ENCODE measurements at places on chromosomes 12 and 14.

- no peak for DNase-seq
These were observed 482.0 kb downstream of the TMTC2 start for GRCh38 chr12:83168751-83169150.

GRCh38 chr14:89030921-89031320 is 206.5 kb downstream of the TTC8 start:
- DNase-seq = no peak

DNA sequence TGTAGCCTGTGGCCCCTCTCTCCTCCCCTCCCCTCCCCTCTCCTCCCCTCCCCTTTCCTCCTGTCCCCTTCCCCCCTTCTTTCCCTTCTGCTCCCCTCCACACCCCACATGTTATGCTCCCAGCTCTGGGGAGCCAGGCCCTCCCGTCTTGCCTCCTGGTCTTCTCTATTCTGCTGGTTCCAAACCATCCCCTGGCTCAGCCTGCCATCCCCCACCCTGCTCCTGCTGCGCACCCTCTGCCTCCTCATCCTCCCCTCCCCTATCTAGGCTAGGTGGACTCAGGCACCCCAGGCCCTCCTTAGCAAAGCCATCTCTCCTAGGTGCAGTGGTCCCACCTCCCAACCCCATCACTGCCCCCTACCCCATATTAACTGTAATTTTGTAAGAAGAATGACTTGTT is 99.5 kb downstream of the CALM1 start:
- no peak for DNase-seq

DNA sequence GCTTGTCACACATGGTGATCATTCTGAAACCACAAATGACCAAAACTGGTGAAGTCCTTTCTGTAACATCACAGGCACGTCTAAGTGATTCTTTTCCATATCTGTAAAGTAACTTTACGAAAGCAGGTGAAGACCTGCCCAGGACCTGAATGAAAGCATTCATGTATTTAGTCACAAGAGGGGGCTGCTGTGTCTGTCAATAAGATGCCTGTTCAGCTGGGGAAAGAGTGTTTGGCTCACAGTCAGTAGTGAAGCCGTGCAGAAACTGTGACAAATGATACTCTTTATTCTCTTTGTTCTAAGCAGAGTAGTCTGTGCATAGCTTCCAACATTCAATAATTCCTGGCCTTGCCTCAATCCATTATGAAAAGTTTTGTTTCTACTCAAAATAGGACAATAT is 373.5 kb upstream of the OR4E1 start:
- DNase-seq = peak; percentile 2

- no peak for DNase-seq
These were observed 19.7 kb upstream of the FGD4 start for GRCh38 chr12:32379667-32380066.

DNA sequence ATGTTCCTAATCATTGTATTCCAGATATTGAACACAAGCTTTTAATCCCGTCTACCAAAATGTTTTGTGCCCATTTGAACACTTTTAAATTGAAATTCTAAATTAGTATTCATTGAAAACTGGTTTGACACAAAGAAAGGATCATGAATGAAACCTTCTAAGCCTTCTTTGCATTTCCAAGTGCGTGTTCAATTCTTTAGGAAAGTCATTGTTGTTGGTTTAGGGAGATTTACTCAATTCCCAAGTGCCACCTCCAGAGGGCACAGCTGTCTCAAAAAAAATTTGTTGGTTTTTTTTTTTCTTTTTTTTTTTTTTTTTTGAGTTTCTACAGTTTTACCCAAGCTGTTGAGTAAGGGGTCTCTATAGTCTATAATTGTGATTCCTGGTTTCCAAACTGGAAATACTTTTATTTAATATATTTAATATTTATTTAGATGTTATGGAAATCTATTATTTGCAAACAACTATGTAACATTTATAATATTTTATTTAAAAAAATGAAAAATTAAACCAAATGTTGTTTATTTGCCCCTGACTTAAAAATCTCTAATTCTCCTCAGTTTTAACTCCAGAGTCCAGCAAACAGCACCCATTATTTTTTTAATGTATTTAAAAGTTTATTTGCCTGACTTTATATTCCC is 79.9 kb downstream of the NEDD1 start:
- DNase-seq = peak; percentile 38

- DNase-seq = no peak
These were observed 77.7 kb downstream of the PPP2R5C start for GRCh38 chr14:101839236-101839635.

DNA sequence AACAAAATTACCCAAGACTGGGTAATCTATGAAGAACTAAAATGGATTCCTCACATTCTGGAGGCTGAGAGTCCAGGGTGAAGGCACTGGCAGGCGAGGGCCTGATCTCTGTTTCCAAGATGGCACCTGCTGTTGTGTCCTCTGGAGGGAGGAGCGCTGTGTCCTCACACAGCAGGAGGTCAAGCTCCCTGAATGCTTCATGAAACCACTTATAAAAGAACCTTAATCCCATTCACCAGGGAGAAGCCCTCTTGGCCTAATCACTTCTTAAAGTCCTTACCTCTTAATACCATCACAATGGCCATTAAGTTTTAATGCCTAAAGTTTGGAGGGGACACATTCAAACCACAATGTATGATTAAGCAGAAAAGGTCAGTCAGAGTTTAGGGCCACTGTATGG is 172.4 kb downstream of the EMP1 start:
- DNase-seq = no peak

GRCh38 chr12:13454991-13455777 is 258.7 kb downstream of the EMP1 start:
- DNase-seq = no peak

DNA sequence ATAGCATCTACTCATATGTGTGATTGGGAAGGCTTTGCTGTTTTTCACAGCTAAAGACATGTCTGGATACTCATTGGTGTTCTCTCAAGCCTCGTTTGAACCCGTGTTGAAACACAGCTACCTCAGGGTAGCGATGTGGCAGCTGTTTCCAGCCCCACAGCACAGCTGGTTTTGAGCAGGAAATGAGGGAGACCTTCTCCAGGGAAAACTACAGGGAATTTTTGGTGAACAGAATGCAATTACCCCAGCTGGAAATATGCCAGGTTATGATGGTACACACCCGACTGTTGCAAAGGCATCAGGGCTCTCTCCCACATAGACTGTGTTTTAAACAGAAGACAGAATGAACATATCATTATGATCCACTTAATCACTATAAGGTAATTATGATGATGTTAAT is 828.9 kb downstream of the VRK1 start:
- no peak for DNase-seq

- DNase-seq = no peak
These were observed 8.7 kb downstream of the ANKRD13A start for GRCh38 chr12:110007881-110008280.

DNA sequence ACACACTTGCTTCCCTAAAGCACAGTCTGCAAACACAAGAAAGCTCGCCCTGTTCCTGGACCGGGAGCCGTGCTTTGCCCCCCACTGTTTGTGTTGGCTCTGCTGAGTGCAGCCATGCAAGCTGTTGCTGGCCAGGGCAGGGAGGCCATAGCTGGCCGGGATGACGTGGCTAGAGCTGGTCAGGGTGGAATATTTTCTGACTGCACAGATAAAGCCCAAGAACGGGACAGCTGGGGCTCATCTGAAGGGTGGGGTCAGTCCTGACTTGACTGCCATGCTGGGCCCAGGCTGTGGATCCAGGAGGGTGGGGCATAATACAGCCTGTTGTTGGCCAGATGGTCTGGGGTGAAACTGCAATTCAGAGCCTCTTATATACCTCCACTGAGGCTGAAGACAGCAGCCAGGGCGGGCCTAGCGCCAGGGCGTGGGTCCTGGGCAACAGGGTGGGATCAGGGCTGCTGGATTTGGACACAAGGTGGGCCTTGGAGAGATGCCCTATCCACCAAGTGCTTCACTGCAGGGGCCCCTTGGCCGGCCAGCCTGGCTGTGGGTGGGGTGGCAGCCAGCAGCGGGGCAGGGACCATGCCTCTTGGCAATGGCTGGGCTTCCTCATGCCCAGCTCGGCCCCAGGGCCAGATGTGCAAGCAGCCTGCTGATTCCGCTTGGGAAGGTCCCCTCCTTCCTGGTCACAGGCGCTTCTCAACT is 14.8 kb downstream of the KMT5A start:
- no peak for DNase-seq

DNA sequence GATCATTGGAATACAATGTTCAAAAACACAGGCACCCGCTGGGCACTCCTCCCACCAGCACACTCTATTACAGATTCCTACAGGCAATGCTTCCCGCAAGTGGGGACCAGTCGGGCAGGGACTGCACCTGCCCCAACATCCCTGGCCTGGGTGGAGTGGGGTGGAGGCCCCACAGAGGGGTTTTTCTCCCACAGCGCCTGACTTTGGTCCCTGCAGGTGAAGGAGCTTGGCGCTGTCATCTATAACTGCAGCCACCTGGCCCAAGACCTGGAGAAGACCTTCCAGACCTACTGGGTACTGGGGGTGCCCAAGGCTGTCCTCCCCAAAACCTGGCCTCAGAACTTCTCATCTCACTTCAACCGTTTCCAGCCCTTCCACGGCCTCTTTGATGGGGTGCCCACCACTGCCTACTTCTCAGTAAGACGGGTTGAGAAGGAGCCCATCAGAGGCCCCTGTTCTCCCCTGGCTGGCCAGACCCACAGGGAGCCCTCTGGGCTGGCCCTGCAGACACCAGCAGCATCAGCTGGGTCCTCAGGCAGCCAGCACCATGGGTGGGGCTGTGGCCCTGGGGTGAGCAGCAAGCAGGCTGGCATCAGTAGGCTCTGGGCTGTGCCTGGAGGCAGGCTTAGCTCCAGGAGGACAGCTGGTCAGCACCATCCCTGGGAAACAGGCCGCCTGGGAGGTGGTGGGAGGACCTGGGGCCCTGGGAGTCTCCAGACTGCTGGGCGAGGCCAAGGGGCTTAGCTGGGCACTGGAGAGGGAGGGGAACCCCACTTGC is 6.0 kb downstream of the PLD4 start:
- no peak for DNase-seq

- no peak for DNase-seq
These were observed 155.2 kb upstream of the ALG10B start for GRCh38 chr12:38161123-38162000.

- DNase-seq = no peak
These were observed 625.4 kb upstream of the LRFN5 start for GRCh38 chr14:40981247-40981646.

DNA sequence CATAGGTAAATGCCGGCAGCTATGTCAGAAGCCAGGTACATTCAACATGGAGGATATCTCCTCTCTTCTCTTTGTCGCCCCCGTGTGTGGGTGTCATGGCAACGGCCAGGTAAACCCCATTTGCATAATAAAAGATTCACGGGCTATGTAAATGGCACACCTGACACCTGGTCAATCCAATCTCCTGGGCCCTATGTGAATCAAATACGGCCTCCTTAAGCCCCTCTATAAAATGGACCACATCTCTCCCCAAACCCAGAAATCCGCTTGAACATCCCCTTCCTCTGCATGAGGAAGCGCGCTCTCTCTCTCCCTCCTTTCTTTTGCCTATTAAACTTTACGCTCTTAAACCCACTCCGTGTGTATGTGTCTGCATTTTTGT is 363.7 kb downstream of the SOX5 start:
- no peak for DNase-seq

- no peak for DNase-seq
These were observed 29.6 kb downstream of the SMUG1 start for GRCh38 chr12:54159140-54159539.

GRCh38 chr14:60760209-60760608 is 25.6 kb downstream of the MNAT1 start:
- DNase-seq = no peak

DNA sequence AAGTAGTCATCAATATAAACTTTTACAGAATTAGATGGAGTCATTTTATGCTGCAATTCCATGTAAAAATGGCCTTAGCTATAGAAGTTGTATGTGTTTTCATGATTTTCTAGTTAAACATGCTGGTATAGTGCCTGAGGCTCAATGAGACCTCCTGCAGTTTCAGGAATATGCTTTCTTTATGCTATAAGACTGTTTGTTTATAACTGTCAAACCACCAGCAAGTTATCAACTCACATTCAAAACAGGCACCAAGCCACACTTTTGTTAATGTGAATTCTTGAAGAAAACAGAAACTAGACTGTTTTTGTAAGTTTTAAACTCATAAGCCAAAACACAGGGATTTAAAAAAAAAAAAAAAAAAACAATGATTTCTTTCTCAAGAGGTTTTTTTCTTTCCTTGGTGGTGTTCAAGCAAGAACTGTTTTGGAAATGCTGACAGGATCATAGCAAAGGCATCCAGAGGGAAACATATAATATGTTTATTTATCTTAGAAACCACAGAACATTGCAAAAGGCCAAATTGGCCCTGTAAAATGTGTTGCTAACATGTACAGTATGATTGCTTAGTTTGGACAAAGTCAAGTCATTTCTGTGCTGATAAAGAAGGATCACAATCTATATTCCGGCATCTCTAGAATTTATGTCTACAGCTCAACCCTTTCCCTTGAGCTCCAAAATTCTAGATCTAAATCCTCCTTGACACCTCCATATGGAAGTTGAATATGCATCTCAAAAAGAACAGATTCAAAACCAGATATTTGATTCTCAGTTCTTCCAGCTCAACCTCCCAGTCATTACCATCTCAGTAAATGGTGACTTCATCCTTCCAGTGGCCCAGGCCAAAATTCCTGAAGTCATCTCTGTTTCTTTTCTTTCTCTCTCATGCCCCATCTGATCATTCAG is 29.0 kb upstream of the LUM start:
- no peak for DNase-seq

- no peak for DNase-seq
These were observed 1541.7 kb upstream of the FLRT2 start for GRCh38 chr14:83988275-83988674.

Measured in frontal cortex (tissue), 4 donors.